Astrocyte of the hippocampus (primary cell): ENCODE measurements at places on chromosomes 7 and 10.
A peak's percentile ranks its signal among the peaks of the same experiment; 100 is the strongest.

DNA sequence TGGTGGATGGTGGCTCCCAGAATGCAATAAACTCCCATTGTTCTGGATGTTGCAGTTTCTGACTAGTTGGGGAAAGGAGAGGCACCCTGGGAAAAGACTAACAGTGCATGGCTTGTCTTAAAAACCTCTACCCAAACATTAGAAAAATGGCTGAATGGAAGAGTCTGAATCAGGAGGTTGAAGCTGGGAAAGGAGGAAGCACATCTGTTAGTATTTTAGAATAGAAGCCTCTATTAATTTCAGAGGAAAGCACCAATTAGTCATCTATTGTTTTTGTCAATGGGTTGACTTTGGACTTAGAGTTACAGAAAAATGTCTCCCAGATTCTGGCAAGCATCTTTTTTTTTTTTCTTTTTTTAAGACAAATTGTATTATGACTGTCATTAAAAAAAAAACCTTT lies 56.1 kb upstream of the ELMO1 start:
- no peak for DNase-seq

DNA sequence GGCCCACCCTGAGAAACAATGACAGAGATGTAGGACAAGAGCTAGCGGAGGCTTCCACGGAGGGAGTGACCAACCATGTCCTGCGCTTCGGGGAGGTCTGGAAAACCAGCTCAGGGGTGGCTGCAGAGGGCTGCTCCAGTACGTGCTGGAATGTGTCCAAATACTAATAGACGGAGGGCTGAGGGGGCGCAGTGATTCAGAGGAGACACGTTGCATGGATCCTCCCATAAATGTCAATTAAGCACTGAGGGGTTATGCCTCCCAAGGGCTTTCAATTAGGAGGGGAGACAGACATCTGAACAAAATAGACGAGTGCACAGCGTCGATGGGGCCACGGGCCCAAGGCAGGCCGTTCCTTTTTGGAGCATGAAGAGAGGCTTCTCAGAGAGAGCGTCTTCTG lies 51.0 kb upstream of the NPS start:
- no peak for DNase-seq

DNA sequence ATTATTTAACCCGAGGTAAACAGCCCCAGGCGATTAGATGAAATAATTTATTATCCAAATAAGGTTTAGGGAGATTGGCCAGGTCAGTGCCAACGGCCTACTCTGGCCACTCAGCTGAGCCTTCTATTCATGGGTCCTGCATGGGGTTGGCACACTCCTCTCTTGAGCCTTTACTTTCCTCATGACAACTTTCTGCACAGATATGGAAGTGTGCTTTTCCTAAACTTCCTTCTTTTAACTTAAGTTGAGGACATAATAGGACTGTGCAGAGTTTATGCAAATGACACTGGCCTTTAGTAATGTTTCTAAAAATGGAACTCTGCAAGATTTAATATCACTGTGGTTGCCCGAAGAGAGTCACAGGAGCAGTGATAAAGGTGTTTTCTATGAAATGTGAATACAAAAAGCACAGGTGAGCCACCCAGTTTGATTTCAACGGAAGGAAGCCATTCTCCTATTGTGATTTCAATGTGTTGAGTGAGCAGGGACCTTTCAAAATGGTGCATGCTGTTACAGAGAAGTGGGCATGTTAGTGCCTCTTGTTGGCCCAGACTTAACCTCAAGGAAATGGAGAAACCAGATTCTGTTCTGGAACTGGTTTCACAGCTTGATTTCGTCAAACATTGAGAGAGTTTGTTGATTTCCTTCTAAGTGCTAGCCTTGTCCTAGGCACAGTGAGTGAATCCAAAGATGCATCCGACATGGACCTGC lies 55.7 kb downstream of the LYZL2 start:
- DNase-seq = no peak

DNA sequence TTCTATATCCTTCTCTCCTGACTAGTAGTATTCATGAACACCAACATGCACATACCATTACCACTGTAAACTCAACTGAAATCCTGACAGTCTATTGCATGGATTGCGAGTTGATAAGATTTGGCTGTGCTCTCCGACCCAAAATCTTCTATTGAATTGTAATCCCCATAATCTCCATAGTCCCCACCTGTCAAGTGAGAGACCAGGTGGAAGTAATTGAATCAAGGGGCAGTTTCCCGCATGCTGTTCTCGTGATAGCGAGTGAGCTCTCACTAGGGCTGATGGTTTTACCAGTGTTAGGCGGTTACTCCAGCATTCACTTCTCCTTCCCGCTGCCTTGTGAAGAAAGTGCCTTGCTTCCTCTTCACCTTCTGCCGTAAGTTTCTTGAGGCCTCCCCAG lies 261.8 kb downstream of the PHF14 start:
- DNase-seq = no peak

DNA sequence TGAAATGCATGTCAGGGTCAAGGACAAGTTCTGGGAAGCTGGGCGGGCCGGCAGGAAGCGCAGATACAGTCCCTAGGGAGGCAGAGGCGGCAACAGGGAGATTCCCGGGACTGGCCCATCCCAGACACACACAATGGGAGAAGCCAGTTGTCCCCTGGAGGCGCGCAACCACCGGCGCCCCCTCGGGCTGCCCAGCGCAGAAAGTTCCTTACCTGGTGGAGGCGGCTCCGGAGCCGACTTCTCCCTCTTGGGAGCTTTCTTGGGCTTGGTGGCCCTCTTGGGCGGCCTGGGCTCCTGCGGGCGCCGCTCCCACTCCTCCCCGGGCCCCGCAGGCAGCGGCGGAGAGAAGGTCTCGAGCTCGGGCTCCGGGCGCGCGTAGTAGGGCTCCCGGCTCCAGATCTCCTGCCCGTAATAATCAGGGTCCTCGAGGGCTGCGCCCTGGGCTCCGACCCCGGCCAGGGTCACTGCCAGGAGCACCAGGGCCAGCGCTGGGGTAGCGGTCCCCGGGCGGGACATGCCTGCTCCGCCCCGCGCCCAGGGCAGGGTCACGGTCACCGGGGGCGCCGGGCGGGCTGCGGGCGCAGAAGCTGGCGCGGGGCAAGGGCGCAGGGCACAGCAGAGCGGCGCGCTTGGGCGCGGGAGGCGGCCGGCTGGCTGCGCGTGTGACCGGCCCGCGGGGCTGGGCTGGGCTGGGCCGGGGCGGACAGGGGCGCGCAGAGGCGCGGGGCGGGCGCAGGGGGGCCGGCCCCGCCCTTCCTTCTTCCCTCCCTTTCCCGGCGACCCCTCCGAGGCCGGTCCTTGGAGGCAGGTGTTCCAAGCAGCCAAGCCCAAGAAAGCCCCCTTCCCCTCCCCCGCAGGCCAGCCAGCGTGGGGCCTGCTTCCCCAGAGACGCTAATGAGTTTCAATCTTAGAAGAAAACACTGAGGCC lies at the start of gene CPXM2:
Gene CPXM2 (minus strand): TSS at position 664 of the 928 bp plus-strand sequence. CDS start 148 bp downstream, at position 516.
- DNase-seq = no peak

DNA sequence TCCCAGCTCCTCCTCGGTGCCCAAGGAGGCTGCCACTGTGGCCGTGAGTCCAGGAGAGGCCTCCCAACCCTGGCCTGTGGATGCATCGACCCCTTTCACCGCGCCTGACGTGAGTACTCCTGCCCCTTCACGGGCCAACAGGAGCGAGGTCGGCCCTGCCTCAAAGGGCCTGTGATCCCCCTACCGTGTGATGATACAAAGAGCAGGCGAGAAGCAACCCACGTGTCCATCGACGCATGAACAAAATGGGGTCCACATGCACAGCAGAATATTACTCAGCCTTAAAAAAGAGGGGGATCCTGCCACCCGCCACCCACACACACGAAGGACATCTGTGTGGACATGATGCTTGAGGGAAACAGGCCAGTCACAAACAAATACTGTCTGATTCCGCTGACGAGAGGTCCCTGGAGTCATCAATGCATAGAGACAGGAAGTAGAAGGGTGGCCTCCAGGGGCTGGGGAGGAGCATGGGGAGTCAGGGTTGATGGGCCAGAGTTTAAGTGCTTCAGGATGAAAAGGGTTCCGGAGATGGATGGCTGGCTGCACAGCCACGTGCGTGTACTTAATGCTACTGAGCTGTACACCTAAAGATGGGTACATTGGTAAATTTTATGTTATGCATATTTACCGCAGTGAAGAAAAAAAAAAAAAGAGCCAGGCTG lies 151.9 kb downstream of the PRKAG2 start:
- no peak for DNase-seq

- DNase-seq = peak; percentile 79
Measured at GRCh38 chr7:36746347-36746746, 22.1 kb upstream of the AOAH start.

DNA sequence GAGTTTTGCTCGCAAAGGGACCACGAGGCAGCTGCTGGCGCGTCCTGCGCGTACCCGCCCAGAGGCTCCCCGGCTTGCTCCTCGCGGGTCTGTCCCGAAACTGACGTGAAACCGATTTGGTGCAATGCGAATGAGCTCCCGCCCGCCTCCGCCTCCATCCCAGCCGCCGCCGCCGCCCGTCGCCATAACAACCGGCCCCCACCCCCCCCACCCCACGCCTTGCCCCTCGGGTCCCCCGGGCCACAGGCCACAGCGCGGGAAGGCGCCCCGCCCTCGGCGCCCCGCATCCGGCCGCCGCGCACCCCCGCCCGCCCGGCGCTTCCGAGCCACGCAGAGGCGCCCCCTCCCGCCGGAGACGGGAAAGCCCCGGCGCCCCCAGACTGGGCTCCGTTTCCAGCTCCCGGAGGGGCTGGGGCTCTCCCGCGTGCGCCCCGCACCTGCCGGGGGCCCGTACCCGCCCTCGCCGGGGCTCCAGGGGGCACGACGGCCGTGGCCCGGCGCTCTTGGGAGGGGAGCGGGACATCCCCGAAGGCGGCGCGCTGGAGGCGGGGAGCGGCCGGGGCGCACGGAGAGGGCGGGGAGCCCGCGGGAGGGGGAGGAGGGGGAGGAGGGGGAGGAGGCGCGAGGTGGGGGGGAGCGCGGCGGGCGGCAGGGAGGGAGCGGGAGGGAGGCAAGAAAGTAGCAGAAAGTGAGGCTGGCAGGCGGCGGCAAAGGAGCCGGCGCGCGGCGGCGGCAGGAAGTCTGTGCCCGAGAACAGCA lies at the start of gene CAMK1D:
Gene CAMK1D (plus strand): TSS at position 678 of the 759 bp plus-strand sequence.
- DNase-seq = peak; percentile 90

- no peak for DNase-seq
Measured at GRCh38 chr10:105347487-105347886, 706.4 kb downstream of the SORCS3 start.
